ENCODE measurements at places on chromosomes 3 and 15. TPM values are rescaled to one million over a fixed set of nuclear protein-coding genes. Genes with fewer than 3 reads are reported as not detected.

Gene GP9
- total RNA-seq: not detected

Gene FEZF2
- total RNA-seq: not detected

Gene FAM107A
- total RNA-seq: 56.7 TPM

Gene NOX5
- not detected for total RNA-seq

Gene CFAP44
- 9.7 TPM for total RNA-seq

Gene GOLGA8N
- total RNA-seq: 22.7 TPM

Gene FBXL2
- total RNA-seq: 17.2 TPM

Gene SKOR1
- 1.1 TPM for total RNA-seq

DNA sequence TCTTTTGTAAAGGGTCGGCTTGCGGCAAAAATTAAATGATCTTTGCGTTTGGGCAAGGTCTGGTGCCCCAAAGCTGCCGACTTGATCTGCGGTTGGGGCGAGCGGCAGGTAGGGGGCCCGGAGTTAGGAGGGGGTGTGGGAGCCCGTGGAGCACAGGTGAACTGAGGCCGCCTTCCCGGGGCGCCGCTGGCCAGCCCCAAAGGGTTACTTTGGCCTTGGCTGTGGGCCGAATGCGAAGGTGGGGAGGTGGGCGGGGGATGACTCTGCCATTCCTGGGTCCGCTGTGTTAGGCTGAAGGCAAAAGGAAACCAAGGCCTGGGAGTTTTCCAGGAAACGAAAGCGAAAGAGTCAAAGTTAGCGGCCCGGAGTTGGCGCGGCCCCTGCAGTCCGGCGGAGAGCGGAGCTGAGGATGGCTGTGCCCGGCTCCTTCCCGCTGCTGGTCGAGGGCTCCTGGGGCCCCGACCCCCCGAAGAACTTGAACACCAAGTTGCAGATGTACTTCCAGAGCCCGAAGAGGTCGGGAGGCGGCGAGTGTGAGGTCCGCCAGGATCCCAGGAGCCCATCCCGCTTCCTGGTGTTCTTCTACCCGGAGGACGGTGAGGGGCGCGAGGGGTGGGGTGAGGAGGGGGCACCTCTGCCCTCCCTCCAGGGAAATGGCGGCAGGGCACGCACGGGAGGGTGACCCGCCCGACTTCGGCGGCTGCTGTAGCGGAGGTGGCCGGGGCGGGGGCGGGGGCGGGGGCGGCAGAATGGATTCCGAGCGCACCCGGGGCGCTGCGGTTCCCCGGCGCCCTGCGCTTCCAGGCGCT, at the start of gene PARP14:
TSS of gene PARP14 (plus strand) at position 365 of the 809 bp plus-strand sequence. CDS start at position 410, 45 bp downstream.
- peak; percentile 85 for DNase-seq

GRCh38 chr3:8416965-8417364, 84.7 kb upstream of the LMCD1 start:
- no peak for DNase-seq

GRCh38 chr15:70752193-70752635, 11.1 kb downstream of the UACA start:
- no peak for DNase-seq

- DNase-seq: no peak
Observed at GRCh38 chr3:175558261-175558660, 699.1 kb downstream of the NAALADL2 start.

- no peak for DNase-seq
Observed at GRCh38 chr3:194369522-194370279, at the start of gene LRRC15. LRRC15 (minus strand) TSS chr3:194369743; CDS start chr3:194361043, 8,700 bp downstream.

GRCh38 chr3:179716811-179717210, 64.0 kb downstream of the USP13 start:
- no peak for DNase-seq

All from sigmoid colon (tissue), 7 donors.